ENCODE measurements at places on chromosomes 7 and 10. TPM values are rescaled to one million over a fixed set of nuclear protein-coding genes. Genes with fewer than 3 reads are reported as not detected.

TAS2R41 gene
- total RNA-seq, result not detected

GRCh38 chr10:95422233-95422632 lies 131.4 kb upstream of the PDLIM1 start:
- DNase-seq, result no peak

PGAM2 gene
- total RNA-seq, result 671 TPM

- no peak for DNase-seq
Measured at GRCh38 chr7:37282093-37282444, 166.6 kb downstream of the ELMO1 start.

DNA sequence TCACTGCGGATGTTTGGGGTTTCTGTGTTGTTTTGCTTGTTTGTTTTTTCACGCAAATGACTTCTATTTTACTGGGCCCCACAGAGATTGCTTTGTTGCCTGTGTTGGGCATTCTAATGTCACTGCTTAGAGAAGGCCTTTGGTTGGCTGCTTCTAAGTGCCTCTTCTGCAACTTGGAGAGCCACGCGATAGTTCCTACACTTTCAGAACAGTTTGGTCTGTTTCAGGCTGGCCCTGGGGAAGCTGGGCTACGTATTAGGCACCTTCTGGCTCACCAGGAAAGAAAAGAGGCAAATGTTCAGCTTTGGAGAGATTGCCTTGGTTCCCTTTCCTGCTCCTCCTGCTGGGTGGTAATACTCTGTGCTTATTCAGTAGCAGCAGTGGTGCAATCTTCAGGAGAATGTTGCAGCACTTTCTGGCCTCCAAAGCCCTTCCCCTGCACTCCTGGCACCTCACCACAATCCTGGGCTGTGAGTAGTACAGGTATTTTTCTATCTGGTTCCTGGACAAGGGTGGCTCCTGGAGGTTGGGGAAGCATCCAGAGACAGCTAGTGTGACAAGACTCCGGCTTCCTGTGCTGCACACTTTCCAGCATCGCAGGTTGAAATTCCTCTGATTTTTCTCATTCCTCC lies 1.2 kb downstream of the ANTXRL start:
- DNase-seq, result no peak

DNA sequence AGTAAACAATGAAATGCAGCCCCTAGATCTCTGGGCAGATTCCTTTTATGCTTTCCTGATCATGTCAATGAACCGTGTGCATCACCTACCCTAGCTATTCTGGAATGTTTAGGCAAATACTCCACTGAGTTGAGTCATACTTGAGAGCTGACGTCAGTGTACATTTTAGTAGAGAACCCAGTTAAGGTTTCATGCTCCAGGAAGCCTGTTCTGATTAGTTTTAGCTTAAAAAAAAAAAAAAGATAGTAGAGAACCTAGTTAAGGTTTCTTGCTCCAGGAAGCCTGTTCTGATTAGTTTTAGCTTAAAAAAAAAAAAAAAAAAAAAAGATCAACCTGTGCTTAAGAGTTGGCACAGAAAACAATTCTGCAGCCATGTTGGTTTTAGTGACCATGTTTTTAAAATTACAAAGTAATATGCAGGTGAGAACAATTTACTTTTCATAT lies 3.7 kb upstream of the MCU start:
- no peak for DNase-seq

Measured in left ventricle myocardium inferior (tissue), 1 donor.